GM12892 (cell line): ENCODE measurements at places on chromosomes 16 and 17.

- DNase-seq: no peak
Measured at GRCh38 chr17:42672038-42672437, 4.8 kb downstream of the PLEKHH3 start.

DNA sequence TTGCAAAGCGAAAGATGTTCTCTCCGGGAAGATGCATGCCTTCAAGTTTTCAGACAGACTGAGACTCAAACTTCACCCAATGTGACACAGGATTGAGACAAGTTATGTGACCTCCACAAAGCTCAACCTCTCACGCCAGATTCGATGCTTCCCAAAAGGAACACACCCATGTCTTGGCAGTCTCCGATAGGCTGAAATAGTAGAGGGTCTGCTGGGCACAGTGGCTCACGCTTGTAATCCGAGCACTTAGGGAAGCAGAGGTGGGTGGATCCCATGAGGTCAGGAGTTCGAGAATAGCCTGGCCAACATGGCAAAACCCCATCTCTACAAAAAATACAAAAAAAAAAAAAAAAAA is 22.1 kb downstream of the ZFHX3 start:
- DNase-seq: no peak

GRCh38 chr17:2009737-2010136 is 15.4 kb downstream of the RTN4RL1 start:
- DNase-seq: no peak

GRCh38 chr16:75280331-75280804 is 28.9 kb upstream of the BCAR1 start:
- no peak for DNase-seq

GRCh38 chr16:15966836-15967546 is 17.6 kb downstream of the ABCC1 start:
- DNase-seq: no peak

DNA sequence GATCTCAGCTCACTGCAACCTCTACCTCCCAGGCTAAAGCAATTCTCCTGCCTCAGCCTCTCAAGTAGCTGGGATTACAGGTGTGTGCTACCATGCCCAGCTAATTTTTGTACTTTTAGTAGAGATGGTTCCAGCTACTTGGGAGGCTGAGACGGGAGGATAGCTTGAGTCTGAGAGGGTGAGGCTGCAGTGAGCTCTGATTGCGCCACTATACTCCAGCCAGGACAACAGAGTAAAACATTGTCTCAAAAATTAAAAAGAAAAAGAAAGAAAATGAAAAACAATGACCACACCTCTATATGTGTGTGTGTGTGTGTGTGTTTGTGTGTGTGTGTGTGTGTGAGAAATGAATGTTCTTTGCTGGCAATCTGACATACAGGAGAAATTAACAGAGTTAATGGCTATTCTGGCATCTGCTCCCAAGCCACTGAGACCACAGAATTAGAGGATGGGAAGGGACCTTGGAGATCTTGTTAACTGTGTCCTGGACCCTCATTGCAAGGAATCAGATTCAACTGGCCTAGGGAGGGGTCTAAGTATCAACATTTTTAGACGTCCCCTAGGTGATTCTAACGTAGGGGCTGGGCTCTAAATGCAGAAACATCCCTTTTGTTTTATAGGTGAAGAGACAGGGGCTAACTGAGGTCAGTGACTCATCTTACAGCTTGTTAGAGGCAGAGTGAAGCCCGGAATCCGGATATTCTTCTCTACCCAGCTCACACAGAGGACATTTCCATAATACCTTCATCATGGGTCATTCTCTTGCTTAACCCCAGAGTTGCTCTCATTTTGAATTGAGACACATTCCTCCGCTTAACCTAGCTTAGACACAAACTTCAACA is 16.4 kb upstream of the MARCHF10 start:
- DNase-seq: no peak

- no peak for DNase-seq
Measured at GRCh38 chr17:43554857-43555256, 8.7 kb upstream of the ETV4 start.

DNA sequence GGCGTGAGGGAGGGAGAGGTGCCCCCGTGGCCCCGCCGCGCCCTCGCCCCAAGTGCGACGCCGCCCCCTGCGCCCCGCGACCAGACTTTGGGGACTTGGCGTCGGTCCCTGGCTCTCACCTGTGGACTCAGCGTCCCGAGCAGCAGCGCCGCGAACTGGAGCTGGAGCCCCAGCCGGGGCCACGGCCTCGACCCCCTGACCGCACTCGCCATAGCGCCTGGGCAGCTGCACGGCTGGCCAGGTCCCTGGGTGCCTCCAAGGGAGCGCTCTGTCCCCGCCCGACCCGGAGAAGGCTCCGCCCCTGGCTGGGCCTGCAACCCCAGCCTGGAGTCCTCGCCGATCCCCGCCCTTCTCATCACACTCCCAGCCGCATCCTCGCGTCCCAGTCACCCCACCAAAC is at the start of gene ERN2:
TSS of gene ERN2 (minus strand) at position 247 of the 400 bp plus-strand sequence. CDS start at position 212, 35 bp downstream.
- DNase-seq: no peak

GRCh38 chr16:64077242-64077641 is 1044.6 kb downstream of the CDH11 start:
- no peak for DNase-seq

DNA sequence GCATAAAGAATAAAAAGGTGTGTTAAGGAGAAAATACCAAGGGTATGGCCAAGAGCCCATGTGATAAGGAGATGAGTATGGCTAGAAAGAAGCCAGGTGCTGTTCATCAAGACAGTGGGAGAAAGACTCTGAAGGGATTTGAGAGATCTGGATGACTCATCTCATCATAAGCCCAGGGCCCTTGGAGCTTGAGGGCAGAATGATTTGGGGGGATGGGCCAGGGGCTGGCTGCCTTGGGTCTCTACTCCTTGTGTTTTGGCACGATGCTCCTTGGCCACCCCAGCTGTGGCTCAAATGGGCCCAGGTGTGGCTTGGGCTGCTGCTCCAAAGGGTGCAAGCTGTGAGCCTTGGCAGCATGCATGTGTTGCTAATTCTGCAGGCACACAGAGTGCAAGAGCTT is 14.5 kb upstream of the TNFRSF13B start:
- no peak for DNase-seq

- DNase-seq: no peak
Measured at GRCh38 chr16:87611456-87611855, 9.1 kb downstream of the JPH3 start.

GRCh38 chr17:78315355-78316114 is 44.3 kb downstream of the SOCS3 start:
- peak; percentile 68 for DNase-seq

DNA sequence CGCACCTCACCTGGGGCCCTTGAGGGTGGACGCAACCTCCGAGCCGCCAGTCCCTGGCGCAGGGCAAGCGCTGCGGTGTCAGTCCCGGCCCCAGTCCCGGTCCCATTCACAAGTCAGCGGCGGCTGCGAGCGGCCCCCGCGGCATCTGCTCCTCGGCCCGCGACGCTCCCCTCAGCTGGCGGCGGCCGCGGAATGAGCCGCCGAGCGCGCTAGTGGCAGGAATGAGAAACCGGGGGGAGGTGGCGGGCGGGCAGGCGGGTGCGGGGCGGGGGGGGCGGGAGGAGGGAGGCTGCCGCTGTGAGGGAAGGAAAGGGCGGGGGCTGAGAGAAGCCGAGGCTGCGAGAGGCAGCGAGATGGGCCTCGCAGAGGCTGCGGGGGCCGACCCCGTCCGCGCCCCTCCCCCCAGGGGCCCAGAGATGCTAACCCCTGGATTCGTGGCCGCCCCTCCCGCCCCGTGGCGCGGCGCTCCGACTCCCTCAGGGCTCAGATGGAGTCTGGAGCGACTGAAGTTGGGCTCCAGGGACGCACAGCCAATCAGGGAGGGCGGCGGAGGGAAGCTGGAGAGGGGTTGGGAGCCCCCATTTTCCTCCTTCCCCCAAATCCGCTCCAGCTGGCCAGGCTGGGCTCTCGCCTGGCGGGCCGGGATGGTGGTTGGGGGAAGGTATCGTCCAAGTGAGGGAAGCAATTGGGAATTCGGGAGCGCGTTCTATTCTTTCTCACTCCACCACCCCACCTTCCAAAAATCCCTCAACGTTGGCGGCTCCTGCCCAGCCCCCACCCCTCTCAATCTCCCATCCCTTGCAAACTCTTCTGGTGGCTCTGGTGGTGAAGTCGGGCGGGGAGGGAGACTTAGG is at the start of gene CDH11:
TSS of gene CDH11 (minus strand) at position 194 of the 854 bp plus-strand sequence. CDS start 117,194 bp downstream, outside the sequence.
- no peak for DNase-seq

GRCh38 chr17:5225668-5226457 is 8.8 kb downstream of the SCIMP start:
- DNase-seq: no peak

GRCh38 chr17:67605256-67605912 is 112.4 kb upstream of the NOL11 start:
- DNase-seq: no peak

GRCh38 chr17:18008496-18009268 is 30.3 kb downstream of the ATPAF2 start:
- no peak for DNase-seq

DNA sequence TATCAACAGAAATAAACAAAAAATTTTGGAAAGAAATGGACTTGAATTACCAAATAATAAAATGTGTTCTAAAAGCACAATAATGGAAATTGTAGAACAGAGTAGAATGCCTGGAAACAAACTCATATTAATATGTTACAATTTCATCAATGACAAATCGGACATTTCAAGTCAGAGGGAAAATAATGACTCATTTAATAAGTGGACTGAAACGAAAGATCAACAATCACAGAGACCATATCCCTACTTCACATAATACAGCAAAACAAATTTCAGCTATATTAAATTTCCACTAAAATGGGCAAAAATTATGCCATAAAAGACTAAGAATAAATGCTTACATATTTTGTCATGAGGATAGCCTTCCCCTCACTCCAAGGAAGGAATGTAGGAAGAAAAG is 25.7 kb downstream of the CDYL2 start:
- DNase-seq: no peak

GRCh38 chr17:56866496-56866895 is 32.5 kb downstream of the DGKE start:
- DNase-seq: no peak

- no peak for DNase-seq
Measured at GRCh38 chr17:82655523-82655922, 7.3 kb upstream of the WDR45B start.
